ENCODE measurements at places on chromosomes 11 and 22.
A peak's percentile ranks its signal among the peaks of the same experiment; 100 is the strongest.

GRCh38 chr11:126886636-126887035, 113.9 kb downstream of the KIRREL3 start:
- no peak for DNase-seq

DNA sequence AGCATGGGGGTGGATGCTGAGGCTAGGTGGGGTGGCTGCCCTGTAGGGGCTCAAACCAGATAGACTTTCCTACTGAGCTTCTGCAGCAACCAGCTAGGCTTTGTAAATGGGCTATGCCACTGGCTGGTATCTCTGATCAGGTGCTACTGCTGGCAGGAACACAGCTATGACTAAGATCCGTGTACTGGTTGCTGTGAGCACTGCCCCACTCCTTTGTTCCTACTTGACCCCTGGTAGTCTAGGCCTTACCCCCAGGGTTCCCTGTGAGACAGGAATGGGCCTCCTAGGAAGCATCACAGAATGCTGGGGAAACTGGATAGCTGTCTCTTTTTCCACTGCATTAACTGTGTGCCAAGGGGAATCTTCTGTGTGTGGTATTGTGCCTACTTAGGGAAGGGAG, 58.4 kb upstream of the GAB2 start:
- no peak for DNase-seq

- DNase-seq = no peak
Observed at GRCh38 chr11:25562417-25562816, 769.5 kb upstream of the ANO3 start.

DNA sequence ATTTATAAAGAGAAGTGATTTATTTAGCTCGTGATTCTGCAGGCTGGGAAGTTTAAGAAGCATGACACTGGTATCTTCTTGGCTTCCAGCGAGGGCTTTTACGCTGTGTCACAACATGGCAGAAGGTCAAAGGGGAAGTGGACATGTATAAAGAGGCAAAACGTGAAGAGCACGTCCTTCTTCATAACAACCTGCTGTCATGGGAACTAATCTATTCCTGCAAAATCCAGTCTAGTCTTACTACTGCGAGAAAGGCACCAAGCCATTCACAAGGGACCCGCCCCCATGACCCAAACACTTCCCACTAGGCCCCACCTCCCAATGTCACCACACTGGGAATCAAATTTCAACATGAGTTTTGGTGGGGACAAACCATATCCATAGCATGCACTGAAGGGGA, 58.3 kb downstream of the AMOTL1 start:
- no peak for DNase-seq

- no peak for DNase-seq
Observed at GRCh38 chr22:37913233-37913721, 7.2 kb downstream of the MICALL1 start.

DNA sequence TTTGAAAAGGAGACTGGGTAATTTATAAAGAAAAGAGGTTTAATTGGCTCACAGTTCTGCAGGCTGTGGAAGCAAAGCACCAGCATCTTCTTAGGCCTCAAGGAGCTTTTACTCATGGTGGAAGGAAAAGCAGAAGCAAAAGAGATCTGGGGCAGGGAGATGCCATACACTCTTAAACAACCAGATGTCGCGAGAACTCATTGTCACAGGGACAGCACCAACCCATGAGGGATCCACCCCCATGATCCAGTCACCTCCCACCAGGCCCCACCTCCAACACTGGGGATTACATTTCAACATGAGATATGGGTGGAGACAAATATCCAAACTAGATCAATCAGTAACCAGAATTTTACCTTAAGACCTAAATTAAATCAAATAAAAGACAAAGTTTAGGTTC, 87.2 kb downstream of the C11orf91 start:
- DNase-seq = no peak

DNA sequence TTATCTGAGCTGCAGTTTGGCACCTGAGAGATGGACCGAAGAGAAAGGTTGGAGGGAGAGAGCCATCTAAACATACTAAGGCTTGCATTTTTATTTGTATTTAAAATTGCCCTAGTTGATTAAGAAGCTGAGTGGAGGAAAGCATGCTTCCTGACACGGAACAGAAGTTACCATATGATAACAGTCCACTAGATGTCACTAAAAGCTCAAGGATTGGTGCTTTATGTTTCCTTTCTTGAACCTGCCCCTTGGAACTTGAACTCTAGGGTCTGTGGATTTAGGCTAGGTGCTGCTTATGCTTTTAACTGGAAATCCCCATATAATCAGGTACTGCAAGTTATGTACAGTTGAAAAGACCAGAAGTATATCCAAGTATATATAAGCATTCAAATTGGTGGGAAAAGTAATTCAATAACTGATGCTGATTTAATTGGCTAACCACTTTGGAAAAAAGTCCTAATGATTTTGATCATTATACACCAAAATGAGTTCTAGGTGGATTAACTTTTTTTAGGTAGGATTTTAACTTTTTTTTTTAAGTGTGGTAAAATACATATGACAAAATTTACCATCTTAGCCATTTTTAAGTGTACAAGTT, 9.5 kb downstream of the RBMXL2 start:
- DNase-seq = no peak

GRCh38 chr22:17121233-17122195, at the start of gene TMEM121B:
TSS of gene TMEM121B (minus strand) at chr22:17121360. CDS start at chr22:17121127, 233 bp downstream.
- peak; percentile 65 for DNase-seq

DNA sequence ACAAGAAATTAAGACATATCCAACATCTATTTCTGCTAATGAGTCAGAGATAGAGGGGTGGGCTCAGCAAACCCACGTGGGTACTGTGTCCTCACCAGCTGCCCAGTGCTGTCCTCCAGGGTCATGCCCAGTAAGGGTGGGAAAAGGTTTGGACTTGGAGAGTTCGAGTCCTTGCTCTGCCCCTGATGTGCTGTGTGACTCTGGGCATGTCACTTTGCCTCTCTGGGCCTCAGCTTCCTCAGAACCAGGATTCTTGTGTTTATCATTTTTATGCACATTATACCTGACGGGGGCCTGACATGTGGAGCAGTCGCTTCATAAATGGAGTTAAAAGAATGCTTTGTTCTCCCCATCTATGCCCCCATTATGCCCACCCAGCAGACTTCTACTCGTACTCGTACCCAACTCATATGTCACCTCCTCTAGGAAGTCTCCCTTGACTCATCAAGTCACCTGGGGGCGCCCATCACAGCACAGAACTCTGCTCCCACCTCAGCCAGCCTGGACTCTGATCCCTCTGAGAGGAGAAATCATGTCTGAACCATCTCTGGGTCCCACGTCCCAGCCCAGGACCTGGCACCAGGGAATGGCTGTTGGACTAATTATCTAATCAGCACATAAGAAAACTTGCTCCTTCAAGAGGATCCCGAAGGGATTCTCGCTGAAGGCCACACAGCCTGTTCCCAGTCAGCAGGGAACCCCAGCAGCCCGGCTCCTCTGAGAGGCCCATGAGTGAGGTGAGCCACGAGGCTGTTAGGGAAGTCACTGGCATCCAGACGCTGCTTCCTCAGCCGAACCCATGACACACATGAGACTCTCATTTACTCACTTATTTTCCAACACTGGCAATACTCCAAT, 38.7 kb upstream of the TSKU start:
- no peak for DNase-seq

DNA sequence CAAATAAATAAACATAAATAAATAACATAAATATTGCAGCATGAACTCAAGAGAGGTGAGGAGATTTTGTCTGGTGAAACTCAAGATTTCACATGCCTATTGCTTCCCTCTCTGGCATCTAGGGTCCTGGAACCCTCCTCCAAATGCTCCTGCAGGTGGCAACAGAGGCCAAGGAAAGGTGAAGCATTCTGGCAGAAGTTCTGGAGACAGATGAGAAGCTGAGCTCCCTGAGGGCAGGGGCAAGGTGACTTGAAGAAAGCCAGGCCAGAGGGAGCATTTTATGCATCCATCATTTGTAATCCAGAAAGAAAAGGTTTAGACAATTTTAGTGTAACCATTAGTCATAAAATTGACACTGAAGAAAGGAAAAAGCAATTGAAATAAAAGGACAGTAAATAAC, 64.9 kb downstream of the ENDOD1 start:
- peak; percentile 81 for DNase-seq

DNA sequence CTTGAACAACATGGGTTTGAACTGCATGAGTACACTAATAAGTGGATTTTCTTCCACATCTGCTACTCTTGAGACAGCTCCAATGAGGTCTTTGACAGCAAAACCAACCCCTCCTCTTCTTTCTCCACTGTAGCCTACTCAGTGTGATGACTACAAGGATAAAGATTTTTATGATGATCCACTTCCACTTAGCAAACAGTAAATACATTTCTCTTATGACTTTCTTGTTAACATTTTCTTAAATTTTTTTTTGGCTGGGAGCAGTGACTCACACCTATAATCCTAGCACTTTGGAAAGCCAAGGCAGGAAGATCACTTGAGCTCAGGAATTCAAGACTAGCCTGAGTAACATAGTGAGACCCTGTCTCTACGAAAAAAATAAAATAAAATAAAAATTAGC, 9.9 kb upstream of the EIF4G2 start:
- DNase-seq = no peak

DNA sequence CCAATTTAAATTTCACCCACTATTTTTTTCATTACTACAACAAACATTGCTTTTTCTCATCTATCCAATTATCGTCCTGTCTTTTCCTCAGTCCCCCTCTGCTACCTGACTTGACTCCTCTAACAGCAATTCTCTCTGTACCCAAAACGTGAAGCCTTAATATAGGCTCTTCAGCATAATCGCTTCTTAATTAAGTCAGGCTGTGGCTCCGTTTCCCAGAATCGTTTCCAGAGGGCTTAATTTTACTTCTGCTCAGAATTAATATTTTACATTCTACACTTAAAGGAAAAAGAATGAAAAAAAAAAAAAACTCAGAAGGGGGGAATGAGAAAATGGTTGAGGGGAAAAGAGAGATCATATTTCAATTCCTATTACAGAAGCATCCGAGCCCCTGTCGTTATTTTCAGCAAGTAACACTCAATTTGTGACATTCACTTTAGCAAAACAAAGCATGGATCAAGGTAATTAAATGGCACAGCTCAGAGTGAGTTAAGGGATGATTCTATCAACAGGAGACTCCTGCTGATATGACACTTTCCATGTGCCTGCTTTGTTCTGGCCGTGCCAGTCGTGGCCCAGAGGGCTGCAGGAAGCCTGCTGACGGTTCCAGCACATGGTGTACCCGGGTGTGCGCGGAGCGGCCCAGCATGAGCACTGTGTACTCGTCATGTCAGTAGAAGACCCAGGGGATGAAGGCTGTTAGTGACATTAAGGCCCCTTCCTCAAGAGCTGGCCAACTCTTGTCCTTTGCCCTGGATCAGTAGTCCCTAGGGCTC, 272.5 kb downstream of the NTM start:
- no peak for DNase-seq

GRCh38 chr11:128632141-128632791, 44.9 kb upstream of the ETS1 start:
- peak; percentile 74 for DNase-seq

DNA sequence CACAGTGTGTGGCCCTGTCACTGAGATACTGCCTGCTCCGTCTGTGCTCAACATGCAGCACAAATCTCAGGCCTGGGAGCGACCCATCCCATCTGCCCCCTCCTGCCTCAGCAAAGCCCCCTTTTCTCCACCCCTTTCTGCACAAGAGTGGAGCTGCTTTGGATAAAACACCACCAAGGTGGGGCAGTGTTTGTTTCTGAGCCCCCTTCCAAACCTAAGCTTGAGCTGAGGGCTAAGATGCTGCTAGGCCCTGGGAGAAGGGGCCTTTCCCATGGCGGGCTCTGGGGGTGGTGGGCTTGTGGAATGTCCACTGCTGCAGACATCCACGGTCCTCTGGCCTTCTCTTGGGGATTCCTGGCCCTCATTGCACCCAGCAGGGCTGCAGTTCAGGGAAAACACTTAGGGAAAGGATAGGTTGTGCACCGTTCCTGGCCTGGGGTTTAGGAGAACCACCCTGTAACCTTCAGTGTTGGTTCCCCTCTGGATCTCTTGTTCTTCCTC, 594.1 kb downstream of the TBC1D22A start:
- DNase-seq = no peak

DNA sequence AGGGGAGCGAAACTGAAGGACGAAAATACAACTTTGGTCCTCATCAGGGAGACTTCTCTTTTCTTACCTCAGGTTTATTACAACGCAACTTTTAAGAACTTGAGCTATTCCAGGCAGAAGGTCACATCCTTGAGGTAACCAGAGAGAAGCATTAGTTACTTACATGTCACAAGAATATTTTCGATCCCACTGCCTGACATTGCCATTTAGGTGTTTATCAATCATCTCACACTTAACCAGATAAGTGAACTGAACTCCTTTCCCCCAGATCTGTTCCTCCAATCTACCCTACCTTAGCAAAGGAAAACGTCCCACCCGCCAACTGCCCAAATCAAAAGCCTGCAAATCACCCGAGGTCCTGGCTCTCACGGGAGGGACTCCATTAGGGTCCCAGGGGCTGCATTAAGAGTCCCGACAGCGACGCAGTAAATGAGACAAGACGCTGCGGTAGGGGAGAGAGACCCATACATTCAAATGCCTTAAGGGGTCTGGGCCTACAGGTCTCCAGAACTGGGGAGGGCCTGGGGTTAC, 734 bp downstream of the ZNF280B start:
- no peak for DNase-seq

DNA sequence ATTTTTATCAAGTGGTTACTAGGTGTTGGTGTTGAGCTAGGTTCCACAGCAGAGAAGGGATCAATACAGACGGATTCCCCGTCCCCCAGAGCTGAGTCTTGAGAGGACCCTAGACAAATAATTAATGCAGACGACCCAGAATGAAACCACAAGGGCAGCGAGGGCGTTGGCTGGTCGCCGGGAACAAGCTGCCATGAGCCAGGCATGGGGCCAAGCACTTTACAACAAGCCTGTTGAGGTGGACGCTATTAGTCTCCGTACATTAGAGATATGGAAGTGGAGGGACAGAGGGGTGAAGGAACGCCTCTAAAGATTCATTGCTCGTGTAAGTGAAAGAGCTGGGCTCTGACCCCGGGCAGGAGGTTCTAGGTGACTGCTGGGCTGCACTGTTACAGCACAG, 77.1 kb upstream of the EIF3D start:
- no peak for DNase-seq

DNA sequence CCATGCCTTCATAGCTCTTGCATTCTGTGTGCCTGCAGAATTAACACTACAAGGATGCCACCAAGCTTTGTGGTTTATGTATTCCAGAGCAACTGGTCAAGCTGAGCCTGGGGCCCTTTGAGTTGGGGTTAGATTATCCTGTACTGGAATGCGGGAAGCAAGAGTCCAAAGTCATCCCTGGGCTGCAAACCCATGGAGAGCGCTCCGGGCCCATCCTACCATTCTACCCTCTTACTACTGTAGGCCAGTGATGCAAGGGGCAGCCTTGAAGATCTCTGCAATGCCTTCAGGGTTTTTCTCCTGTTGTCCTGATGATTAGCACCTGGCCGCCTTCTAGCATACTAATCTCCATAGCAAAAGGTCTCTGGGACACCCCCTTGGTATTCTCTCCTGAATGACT, 51.3 kb downstream of the TUG1 start:
- no peak for DNase-seq

DNA sequence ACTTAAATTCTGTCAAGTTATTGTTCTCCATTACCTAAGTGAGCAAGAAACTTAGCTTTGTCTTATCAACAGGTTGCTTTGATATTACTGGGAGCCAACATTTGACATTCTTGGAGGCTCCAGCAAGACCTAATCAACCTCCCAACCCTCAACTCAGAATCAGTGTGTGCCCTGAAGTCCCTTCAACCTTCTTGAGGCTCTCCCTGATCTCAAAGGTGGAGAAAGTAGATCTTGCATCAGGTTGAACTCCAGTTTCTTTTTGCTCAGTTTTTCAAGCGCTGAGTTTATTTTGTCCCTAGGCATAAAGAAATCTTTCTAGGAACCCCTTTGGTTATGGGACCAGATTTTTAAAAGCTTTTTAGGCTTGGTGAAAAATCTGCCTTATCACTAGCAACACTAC, 1.4 kb downstream of the FAM111A start:
- no peak for DNase-seq
